ENCODE measurements at places on chromosomes 7 and 10. TPM values are rescaled to one million over a fixed set of nuclear protein-coding genes. Genes with fewer than 3 reads are reported as not detected.

DNA sequence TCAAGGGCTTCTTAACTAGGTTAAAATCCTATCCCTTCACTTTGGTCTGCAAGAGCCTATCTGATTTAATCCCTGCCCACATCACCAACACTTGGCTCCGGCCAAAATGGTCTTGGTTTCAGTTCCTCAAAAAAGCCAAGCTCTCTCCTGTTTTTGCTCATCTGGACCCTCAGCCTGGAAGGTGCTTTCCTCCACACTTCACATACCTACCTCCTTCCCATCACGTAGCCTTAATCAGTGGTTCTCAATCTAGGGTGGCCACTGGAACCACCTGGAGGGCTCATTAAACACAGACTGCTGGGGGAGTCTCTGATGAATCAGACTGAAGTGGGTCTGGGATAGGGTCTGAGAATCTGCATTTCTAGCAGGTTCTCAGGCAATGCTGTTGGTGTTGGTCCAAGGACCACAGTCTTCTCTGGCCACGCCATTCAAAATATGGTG, 227.0 kb upstream of the AOAH start:
- H3K4me3 ChIP-seq, result no peak overlapping the region
- H3K27me3 ChIP-seq, result no peaks in the 10 kb centered on the region
- H3K4me1 ChIP-seq, result no peaks in the 10 kb centered on the region
- DNase-seq, result no peak

GRCh38 chr7:41378156-41378555, 324.7 kb downstream of the INHBA start:
- no peak overlapping the region for H3K27ac ChIP-seq
- no peaks in the 10 kb centered on the region for H3K36me3 ChIP-seq
- no peaks in the 10 kb centered on the region for H3K27me3 ChIP-seq
- no peaks in the 10 kb centered on the region for H3K4me1 ChIP-seq
- H3K4me3 ChIP-seq, result no peak overlapping the region
- DNase-seq, result no peak

The CCZ1 gene
- 74.5 TPM for total RNA-seq

DNA sequence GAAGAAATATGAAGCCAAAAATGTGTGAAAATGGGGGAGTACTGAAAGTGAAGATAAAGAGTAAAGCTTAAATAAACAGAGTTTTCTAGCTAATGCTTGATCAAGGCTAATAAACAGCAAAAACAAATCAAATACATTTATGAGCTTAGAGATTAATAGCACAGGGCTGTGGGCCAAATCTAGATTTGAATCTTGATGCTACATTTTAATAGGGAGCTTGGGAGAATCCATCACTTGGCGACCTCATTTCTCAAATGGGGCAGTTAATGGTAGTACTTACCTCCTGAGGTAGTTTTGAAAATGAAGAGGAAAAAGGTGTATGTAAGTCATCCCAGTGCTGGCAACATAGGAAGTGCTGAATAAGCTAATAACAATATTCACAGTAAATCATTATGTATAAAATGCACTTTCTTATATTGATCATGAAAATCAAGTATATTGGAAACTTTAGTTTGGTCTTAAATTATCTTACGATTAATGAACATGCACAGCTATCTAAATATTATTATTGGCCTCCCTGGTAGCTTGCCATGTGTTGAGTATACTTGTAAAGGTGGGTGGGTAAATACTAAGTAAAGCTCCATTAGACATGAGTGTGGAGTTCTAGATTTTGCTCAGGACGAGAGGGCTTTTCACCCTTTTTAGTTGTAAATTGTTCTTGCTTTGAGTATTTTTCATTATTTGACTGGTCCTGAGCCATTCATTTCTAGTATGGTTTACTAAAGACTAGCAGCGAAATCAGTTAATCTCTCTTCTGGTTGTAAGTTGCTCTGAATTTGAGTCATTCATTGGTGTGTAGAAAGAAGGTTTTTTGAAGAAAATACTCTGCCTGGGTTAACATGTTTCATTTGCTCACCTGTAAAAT, 5.1 kb downstream of the BICC1 start:
- H3K4me1 ChIP-seq, result peaks cover 15% of the 10 kb centered on the region
- no peak overlapping the region for H3K27ac ChIP-seq
- no peak for DNase-seq
- H3K27me3 ChIP-seq, result peaks cover 68% of the 10 kb centered on the region
- H3K4me3 ChIP-seq, result no peak overlapping the region

- H3K36me3 ChIP-seq, result no peaks in the 10 kb centered on the region
- DNase-seq, result no peak
- H3K4me1 ChIP-seq, result peaks cover 2% of the 10 kb centered on the region
- H3K27me3 ChIP-seq, result peaks cover 31% of the 10 kb centered on the region
- no peak overlapping the region for H3K27ac ChIP-seq
Observed at GRCh38 chr10:131872827-131873375, 27.9 kb upstream of the PPP2R2D start.

GRCh38 chr10:2212244-2212834, 475.0 kb upstream of the ADARB2 start:
- H3K27me3 ChIP-seq, result no peaks in the 10 kb centered on the region
- no peak overlapping the region for H3K4me3 ChIP-seq
- H3K4me1 ChIP-seq, result no peaks in the 10 kb centered on the region
- no peak for DNase-seq
- H3K36me3 ChIP-seq, result no peaks in the 10 kb centered on the region
- no peak overlapping the region for H3K27ac ChIP-seq

GRCh38 chr10:123561141-123561440, 105.1 kb upstream of the GPR26 start:
- H3K4me3 ChIP-seq, result no peak overlapping the region
- DNase-seq, result no peak

DNA sequence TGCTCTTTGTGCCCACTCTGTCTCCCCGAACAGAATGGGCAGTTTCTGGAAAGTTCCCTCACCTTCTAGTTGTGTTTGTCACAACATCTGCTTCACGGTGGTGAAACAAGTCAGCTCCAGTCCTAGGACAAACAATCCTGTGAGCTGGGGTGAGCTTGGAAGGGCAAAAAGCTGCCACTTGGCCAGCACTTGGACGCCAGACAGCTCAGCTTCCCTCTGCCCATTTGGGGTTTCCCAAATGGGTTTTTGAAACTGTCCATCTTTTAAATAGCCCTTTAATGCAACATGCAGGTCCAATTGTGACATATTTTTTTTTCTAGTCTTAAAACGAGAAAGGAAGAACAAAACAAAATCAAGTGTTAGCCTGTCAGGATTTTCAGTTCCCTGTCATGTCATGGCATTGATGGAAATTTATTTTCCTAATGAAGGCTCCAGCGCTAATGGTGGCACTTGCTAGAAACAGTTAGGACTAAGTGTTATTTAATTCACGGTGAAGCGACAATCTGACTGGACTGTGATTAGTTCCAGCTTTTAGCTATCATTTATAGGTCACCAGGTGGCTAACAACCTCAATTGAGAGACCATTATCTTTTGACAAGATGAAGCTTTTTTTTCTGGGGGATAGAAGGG, 181.7 kb downstream of the MYOF start:
- H3K27ac ChIP-seq, result no peak overlapping the region
- peaks cover 13% of the 10 kb centered on the region for H3K27me3 ChIP-seq
- H3K4me3 ChIP-seq, result no peak overlapping the region
- DNase-seq, result no peak
- H3K4me1 ChIP-seq, result no peaks in the 10 kb centered on the region

DNA sequence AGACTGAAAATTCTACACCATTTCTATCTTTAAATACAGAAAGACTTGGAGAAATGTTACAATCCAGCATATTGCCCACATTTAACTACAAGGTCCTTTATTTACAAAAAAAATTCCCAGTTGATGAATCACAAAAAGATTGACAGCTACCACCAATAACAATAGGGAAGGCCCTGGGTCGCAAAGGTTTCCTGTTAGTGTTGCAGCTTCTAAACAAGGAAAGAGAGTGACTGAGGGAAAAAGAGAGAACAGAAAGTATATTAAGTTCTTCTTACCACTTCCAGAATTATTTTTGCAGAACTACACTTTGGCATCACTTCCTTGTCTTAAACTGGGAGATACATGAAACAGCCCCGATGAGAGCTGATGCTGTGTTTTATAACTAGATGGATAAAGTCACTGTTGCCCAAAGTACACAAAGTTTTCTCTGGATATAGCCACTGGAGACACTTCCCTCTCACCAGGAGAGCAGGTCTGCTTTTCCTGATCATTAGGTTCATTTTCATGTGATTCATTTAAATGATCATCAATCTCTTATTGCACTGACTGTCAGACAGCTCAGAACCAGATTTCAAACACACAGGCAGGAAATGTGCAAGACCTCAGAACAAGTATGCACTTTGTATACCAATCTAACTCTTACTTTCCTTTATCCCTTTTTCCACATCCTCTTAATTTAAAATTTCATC, 57.0 kb downstream of the SHTN1 start:
- peaks cover 2% of the 10 kb centered on the region for H3K4me1 ChIP-seq
- H3K36me3 ChIP-seq, result no peaks in the 10 kb centered on the region
- H3K4me3 ChIP-seq, result no peak overlapping the region
- no peak overlapping the region for H3K27ac ChIP-seq
- H3K27me3 ChIP-seq, result no peaks in the 10 kb centered on the region

The AOAH gene
- 48.8 TPM for total RNA-seq

The PDCD4 gene
- 115 TPM for total RNA-seq

DNA sequence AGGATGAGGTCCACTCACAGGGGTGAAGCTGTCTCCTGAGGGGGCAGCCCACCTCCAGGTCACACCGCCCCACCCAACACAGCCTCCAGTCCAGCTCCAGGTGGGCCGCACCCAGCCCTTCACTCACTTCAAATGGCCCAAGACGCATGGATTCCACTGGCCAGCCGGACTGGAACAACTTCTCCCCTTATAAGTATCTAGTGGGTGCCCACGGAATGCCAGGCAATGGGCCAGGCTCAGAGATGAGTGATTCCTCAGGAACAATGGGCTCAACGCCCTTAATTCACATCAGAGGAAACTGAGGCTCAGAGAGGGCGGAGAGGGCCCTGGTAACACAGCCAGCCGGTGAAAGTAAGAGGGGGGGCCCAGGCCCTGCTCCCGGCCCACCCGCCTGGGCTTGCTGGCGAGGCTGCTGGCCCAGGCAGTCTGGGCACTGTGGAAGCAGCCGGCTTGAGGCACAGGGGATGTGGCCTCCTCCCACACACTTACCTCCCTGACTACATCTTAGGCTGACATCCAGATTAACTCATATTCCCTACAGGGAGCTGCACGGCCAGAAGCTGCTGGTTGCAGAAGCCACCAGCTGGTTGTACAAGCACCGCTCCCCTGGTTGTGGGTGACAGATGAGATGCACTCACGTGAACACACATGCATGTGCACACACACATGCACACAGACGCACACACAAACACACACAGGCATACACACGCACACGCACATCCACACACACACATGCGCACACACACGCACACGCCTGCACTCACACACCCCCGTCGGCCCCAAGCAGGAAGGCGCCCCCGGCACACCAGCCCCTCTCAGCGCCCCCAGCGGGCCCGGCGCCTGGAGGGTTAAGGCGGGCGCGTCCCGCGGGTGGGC, 1.0 kb upstream of the FAM20C start:
- no peak for DNase-seq
- H3K36me3 ChIP-seq, result no peaks in the 10 kb centered on the region
- H3K27ac ChIP-seq, result no peak overlapping the region
- peaks cover 37% of the 10 kb centered on the region for H3K27me3 ChIP-seq
- peaks cover 2% of the 10 kb centered on the region for H3K4me1 ChIP-seq
- no peak overlapping the region for H3K4me3 ChIP-seq

GRCh38 chr7:25849500-25850184, 302.4 kb upstream of the NFE2L3 start:
- H3K27me3 ChIP-seq, result peaks cover 76% of the 10 kb centered on the region
- H3K4me1 ChIP-seq, result peaks cover 18% of the 10 kb centered on the region
- no peak for DNase-seq
- H3K36me3 ChIP-seq, result no peaks in the 10 kb centered on the region
- H3K4me3 ChIP-seq, result no peak overlapping the region

The FAM25A gene
- not detected for total RNA-seq

The ATRNL1 gene
- 0.87 TPM for total RNA-seq

DNA sequence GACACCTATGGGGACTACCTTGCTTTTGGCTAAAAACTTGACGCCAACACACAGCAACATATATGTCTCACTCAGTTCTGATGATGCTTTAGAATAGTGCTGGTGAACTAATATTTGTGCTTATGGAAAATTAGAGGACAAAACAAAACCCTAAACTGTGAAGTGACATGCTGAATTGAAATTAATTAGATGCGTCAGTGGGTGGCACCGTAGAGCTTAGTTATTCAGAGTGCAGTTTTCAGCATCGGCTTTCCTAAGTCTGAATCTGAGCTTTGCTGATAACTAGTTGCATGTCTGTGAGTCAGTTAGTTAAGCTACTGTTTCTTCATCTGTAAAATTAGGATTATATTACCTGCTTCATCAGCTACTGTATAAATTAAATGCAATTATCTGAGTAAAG, 245.0 kb upstream of the SORCS1 start:
- DNase-seq, result no peak
- no peak overlapping the region for H3K27ac ChIP-seq
- no peak overlapping the region for H3K4me3 ChIP-seq
- no peaks in the 10 kb centered on the region for H3K36me3 ChIP-seq

DNA sequence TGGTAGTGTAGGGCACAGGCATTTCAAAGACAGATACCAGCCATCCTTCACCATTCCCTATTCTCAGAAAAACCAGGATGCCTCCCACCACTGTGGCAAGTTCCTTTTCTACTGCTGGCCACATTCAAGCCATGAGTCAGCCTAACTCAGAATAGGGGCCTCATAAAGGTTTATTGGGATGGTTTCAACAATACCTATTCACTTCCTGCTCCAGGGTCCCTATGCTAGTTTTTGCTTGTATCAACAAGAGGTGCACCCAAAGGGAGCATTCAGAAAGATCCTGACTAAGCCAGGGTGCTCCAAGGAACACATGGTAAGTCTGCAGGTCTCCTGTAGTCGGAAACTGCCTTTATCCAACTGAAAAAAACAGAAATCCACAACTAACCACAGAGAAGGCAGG, 76.9 kb upstream of the EGR2 start:
- H3K4me1 ChIP-seq, result peaks cover 5% of the 10 kb centered on the region
- no peak overlapping the region for H3K4me3 ChIP-seq
- no peak overlapping the region for H3K27ac ChIP-seq

DNA sequence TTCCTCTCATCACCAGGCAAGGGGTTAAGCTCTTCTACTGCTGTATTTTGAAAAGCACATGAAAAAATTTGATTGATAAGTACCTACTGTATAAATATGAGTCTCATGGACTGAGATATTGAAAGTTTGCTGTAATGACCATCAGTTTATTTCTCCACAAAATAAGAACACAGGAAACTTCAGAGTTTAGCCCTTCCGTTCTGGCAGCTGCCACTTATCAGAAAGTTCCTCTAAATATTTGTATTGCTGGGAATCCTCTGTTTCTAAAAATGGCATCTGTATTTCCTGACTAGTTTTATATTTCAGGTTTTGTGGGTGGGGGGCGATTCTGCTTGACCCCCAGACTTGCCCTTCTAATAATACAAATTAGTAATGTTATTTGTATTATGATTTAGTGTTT, 92.0 kb downstream of the LYZL2 start:
- H3K27me3 ChIP-seq, result no peaks in the 10 kb centered on the region
- no peak for DNase-seq
- no peak overlapping the region for H3K4me3 ChIP-seq
- H3K27ac ChIP-seq, result no peak overlapping the region
- peaks cover 1% of the 10 kb centered on the region for H3K36me3 ChIP-seq
- H3K4me1 ChIP-seq, result peaks cover 39% of the 10 kb centered on the region

The NEBL gene
- total RNA-seq, result not detected
